Dermis microvascular lymphatic vessel endothelial cell (primary cell): ENCODE measurements at places on chromosomes 3 and 15.

DNA sequence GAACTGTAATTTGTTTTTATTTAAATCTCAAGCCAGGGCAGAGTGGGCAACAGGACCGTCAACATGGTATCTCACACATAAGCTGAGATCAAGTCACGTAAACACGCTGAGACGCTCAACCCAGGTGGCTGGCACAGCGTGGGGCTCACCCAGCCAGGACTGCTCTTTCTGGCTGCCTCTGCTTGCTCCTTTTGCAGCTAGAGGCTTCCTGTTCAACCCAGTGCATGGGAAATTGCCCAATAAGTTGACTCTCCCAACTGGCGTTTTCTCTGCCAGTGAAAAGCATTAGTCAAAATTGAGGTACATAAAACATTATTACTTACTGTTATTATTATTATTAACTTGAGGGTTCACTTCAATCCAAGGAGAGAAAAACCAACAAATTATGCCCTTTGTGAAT is 398.1 kb downstream of the NR2F2 start:
- no peak for DNase-seq

GRCh38 chr3:131250466-131250865 is 131.1 kb upstream of the NUDT16 start:
- DNase-seq: no peak

DNA sequence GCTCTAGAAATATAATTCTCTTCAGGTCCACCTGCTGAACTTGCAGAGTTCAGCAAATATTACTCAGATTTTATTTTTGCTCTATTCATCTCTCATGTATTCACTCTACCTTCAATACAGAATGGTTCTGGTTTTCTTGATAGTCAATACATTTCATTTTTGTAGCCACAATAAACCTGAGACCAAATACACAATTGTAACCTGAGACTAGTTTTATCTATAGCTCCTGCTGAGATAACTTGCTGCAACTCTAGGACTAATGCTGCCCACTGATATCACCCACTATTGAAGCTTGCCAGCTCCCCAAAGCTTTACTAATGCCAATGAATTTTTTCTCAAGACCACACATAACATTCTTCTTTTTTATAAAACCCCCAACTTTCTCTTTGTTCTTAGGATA is 229.3 kb downstream of the NSUN3 start:
- no peak for DNase-seq

GRCh38 chr3:38739396-38739689 is 76.7 kb downstream of the SCN10A start:
- peak; percentile 46 for DNase-seq

DNA sequence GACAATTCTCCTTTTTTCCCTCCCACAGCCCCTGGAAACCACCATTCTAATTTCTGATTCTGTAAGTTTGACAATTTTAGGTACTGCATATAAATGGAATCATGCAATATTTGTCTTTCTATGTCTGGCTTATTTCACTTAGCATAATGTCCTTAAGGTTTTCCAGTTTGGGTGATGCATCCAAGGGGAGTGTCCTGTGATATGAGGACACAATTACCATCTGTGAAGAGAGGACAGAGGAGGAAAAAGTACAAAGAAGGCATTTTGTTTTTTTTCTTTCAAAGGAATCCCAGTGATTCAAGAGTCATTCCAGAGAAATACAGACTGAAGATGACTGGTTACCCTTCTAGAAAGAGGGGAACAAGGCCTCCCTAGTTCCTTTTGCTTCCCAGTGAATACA is 514.7 kb upstream of the TGFBR2 start:
- no peak for DNase-seq

DNA sequence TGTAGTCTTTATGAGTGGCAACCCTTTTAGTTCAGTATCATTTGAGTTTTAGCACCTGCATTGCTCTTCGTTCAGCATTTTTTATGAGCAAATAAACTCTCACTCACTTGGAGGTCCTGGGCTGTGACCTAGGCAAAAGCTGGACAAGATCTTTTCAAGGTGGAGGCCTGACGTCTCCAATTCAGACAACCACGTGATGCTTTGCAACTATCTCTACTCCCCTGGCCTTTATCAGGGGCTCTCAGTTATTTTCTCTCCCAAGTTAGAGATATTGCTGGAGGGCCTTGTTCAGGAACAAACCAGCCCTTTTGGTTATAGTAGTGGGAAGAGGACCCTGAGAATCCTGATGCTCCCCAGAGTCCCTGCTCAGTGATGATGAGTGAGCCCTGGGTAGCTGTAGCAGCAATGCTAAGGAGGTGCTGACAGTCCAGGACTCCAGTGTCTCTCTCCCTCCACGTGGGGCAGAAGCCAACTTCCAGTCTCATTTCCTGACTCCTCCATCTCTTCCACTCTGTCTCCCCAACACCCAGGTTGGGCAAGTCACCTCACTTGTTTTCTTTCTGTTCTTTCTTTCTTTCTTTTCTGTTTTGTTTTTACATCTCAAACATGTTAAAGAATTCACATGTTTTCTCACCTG is 30.4 kb downstream of the HAPLN3 start:
- no peak for DNase-seq

GRCh38 chr3:169980055-169980454 is 13.4 kb downstream of the SEC62 start:
- DNase-seq: peak; percentile 3

DNA sequence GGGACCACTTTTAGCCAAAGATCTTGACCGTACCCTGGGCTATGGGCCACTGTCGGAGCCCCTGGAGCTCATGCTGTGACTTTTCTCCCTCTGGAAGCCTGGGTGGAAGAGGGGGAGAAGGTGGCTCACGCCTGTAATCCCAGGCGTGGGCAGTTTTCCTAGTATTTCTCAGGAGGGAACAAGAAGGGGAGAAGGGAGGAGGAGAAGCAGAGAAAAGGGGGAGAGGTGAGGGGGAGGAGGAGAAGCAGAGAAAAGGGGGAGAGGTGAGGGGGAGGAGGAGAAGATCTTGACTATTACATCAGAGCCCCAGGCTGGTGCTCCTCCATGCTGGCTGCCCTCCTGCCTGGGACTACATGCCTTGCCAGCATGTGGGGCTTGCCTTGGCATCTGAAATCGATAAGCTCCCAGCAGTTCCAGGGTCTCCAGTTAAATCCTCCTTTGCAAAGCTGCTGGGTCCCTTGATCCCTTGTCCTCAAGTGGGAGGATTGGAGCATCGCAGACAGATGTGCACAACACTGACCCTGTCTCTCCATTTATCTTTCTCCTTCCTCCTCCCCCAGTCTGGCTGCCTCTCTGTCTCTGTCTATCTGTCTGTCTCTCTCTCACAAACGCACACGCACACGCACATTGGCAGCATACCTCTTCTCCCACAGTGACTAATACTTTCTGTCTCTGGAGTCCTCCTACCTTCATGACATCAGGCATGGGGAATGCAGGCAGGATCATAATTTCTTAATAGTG is 41.6 kb downstream of the MRAS start:
- no peak for DNase-seq

GRCh38 chr15:41927536-41927935 is 33.7 kb upstream of the SPTBN5 start:
- no peak for DNase-seq

GRCh38 chr15:76108021-76108723 is 48.4 kb downstream of the TMEM266 start:
- DNase-seq: no peak

- DNase-seq: no peak
Observed at GRCh38 chr3:173819368-173819767, 421.8 kb downstream of the NLGN1 start.

- DNase-seq: no peak
Observed at GRCh38 chr15:99509686-99510461, 55.9 kb upstream of the MEF2A start.

- DNase-seq: no peak
Observed at GRCh38 chr3:170346481-170347392, 10.8 kb upstream of the SKIL start.

DNA sequence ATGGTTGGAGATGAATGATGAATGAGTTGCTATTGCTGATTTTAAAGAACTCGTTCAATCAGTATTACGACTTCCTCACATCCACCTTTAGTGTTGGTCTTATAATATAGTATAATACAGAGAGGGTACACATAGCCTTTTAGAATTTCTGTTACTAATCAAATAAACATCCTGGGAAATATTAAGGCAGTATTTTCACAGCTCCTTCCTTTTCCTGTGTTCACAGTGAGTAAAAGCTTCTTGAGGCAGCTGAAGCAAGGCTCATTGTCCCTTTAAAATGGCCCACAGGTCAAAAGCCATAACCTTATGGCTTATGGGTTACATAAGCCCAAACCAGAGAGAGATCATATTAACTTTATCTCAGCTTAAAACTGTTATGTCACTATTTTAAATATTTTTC is 1.3 kb upstream of the BTLA start:
- no peak for DNase-seq

- DNase-seq: no peak
Observed at GRCh38 chr15:76327191-76328105, 9.1 kb upstream of the ISL2 start.

GRCh38 chr3:95655363-95655986 is 1158.9 kb upstream of the EPHA6 start:
- DNase-seq: no peak

GRCh38 chr3:140950144-140950543 is 8.5 kb downstream of the SLC25A36 start:
- DNase-seq: no peak

DNA sequence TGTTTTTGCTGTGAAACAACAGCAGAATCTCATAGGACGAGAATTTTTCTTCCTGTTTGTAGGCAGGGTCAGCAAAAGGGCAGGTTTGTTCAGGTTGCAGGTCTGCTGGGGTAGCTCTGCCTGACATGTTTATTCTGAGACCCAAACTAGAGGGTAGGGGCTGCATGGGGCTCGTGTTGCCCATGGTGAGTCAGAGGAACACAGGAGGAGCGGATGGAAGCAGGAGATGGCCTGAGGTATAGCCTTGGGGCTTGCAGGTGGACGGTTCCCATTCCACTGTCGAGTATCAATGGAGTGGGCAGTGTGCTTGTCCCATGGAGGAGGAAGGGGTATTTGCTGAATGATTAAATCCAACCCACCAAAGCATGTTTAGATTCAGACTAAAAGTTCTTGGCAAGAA is 138.9 kb downstream of the APBA2 start:
- DNase-seq: no peak

DNA sequence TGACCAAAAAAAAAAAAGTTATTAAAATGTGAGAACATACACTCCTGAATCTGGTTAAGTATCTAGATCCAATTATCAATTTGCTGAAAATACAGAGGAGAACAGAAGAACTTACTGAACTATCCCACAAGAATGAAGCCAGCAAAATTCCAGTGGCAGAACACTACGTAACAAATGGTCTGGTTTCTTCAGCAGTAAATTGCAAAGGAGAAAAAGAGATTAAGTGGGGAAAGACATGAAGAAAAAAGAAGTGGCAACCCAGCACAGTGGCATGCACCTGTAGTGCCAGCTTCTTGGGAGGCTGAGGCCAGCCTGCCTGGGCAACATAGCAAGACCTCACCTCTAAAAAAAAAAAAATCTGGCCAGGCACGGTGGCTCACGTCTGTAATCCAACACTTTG is 62.1 kb downstream of the LHFPL4 start:
- DNase-seq: no peak

GRCh38 chr3:180626844-180627243 is 24.9 kb downstream of the TTC14 start:
- DNase-seq: no peak

DNA sequence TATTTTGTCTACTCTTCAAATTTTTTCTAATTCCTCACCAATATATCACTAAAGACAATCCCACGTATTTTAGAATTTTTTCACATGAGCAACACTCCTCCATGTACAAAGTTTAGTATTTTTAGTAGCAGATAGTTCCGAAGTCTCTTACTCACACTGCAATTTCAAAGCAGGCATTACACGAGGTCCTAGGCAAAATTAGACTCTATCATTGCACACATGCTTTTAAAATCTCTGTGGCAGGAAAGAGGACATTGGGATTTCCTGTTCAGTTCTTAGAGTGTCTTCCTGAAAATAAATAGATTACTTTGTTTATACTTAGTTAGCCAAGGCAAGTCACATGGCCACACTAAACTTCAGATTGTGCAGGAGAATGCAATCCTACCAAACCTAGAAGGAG is 847.7 kb downstream of the ROBO2 start:
- DNase-seq: no peak

DNA sequence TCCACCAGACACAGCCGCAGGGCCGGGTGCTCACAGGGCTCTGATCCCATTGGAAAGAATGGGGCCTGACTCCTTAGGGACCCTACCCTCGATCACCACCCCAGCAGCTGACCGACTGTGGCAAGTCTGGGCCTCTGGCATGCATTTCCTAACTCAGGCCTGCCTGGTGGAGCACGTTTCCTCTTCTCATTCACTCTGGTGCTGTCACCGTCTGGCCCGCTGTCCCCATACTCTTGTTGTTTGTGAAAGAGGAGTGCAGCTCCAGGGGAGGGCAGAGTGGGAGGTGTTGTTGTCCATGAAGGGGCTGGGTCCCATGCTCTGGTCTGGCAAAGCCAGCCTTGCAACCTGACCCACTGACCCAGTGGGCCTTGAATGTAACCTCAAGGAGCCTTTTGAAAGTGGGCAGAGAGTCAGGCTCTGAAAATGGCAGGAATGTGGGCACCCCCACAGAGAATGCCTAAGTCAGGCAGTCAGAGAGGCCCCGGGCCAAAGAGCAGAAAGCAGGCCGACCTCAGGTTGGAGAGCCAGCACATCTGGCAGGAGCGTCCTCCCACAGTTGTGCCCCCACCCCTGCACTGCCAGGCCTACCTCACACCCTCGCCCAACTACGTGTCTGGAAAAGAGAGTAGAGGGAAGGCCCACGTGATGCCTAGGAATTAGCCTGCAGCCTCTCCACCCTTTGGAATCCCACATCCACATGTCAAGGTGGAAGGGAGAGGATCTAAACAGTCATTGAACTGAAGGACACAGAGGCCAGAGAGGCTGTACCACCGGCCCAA is 10.9 kb downstream of the SEMA7A start:
- no peak for DNase-seq

DNA sequence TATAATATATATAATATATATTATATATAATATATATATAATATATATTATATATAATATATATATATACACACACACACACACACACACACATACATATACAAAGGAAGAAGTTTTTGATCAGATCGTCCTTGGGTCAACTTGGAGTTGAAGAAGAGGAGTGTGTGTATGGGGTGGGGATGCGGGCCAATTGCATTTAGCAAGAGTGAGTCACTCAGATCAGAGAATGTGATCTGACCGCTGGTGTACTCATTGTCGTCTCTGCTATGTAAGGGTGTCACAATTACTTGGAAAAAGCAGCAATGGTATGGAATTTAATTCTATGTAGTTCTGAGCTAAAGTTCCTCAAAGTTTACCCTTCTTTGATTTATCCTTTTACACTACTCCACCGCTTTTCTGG is 4.6 kb upstream of the VGLL3 start:
- DNase-seq: no peak

DNA sequence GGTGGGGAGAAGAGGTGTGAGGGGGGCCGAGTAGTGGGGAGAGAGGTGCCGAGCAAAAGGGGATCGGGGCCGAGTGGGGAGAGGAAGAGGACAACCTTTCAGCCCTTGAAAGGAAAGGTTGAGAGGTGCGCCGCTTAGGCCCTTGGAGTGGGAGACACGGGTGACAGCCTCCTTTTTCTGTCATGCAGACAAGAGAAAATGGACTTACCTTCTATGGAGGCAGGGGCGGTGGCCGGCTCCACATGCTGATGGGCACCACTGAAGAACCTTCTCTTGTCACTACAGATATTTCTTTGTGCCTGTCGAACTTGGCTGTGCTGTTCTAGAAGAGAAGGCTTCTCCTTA is 421 bp downstream of the KLHL18 start:
- no peak for DNase-seq
